Stimulated activated CD4-positive, alpha-beta T cell treated with anti-CD3 and anti-CD28 coated beads, Interleukin-12 subunit alpha, Interleukin-12 subunit beta, amount 100 ng/mL, for 24 hours (primary cell): ENCODE measurements at places on chromosomes 7 and 10.

DNA sequence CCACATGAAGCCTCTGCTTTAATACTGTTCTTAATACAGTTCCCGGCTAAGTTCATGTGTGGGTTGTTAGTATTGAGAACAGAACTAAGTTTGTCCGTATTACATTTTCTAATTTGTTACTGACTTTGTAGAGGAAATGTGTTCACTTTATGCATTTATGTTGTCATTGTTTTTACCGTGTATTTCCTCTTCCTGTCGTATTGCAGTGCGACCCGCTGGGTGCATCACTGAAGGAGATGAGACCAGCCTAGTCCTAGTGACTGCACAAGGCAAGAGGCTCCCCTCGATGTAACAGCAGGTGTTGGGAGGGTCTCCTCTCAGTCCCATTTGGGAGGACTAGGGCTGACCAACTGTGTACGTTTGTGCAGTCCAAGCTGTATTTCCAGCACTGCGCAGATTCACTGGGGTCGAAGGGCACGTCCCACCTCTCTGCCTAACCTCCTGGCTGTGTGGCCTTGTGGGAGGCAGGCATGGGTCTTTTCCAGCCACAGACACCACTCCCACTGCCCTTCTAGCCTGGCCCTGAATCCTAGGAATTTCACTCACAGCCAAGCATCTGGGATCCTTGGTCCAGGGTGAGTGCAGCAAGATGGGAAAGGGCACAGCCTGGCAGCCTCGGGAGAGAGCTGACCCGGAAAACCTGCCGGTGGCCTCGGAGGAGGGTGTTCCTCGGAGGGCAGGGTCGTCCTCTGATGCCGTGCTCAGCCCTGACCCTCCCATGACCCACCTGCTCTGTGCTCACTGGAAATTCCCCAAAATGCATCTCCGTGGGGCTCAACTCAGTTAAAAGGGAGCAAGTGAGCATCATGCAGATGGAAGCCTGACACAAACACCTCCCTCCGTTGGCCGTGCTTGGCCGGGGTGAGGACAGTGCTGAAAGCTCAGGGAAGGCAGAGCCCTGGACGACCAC, 63.9 kb upstream of the FAM20C start:
- DNase-seq, result no peak

GRCh38 chr7:91020636-91021385, 243.4 kb upstream of the FZD1 start:
- no peak for DNase-seq

DNA sequence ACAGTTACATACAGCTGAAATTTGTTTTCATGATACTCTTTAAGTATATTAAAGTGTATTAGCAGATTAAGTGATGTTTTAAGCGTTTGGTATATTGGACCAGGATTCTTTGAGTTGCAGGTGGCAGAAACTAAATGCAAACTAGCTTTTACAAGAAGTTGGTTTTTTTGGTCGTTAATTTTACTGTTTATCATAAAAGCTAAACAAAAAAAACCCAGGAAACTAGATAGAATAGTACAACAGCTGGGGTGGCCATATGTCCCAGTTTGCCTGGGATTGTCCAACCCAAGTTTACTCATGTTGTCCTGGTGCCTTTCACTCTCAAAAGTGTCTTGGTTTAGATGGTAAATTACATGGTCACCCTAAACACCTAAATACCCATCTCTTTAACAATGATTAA, 108.7 kb downstream of the PHTF2 start:
- no peak for DNase-seq

GRCh38 chr7:159119026-159119741, 25.5 kb downstream of the VIPR2 start:
- no peak for DNase-seq

- DNase-seq, result no peak
Observed at GRCh38 chr10:76657337-76658012, 980.1 kb downstream of the KCNMA1 start.

DNA sequence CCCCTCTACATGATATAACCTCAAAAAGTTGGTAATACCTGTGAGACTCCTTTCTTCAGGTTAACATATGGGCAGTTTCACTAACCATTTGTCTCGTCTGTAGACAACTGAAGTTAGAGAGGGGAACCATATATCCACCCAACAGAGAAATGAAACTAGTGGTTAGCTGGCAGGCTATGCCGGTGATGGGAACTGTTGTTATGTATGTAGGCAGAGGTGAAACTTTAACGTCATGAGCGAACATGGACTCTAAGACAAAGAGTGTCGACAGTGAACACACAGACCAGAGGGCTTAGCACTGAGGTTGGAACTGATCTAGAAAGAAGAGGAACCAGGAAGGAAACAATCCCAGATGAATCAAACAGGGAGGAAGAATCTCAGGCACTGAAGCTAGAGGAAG, 112.4 kb downstream of the ELMO1 start:
- DNase-seq, result no peak

DNA sequence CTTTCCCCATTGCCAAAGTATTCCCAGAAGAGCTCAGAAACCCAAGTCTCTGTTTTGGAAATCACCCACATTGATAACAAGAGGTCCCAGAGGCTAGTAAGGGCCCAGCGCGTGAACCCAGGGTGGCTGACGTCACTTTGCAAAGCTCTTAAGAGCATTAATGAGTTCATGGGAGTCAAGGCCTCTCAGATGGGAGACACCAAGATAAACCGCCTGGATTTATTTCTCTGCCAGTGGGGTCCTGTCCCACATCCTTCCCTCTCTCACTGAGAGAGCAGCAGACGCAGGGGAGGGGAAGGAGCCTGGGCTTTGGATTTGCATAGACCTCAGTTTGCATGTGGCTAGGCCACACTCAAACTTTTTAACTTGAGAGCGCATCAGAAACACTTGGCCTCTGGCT, 184.8 kb upstream of the PDE1C start:
- DNase-seq, result no peak

DNA sequence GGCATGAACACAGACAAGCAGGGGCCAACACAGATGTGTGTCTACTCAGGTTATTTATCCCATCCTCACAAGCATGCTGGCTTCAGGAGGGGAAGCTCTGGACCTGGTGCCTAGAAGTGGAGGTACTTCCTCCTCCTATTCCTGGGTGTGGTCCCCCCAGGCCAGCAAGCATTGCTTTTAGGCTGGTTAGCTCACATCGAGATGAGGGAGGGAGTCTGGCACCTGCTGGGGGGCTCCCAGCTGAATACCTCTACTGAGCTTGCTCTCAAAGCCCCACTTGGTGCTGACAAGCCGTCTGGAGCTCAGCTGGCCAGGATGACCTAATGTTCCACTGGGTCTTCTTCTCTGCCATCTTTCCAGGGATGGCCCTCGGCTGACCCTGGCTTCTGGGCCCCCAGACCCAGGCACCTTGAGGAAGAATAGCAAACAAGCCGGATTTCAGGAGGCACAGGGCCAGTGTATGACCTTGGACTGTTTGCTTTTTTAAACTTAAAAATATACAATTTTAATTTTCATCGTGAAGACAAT, 26.8 kb downstream of the FAM241B start:
- DNase-seq, result no peak

DNA sequence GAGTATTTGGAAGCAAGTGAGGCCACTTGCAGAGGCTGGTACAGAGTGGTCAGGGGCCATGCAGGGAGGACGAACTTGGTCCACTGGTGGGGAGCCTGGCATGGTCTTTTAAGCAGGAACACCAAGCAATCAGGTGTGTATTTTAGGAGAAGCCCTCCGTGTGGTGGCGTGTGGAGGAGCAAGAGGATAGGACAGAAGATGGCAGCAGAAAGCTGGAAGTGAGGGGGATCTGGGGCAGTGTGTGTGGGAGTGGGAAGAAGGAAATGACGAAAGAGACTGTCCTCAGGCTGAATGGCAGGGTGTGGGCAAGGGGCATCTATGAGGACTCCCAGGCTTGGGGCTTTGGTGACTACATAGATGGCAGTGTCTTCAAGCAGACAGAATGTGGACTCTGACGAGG, 51.2 kb downstream of the TEX36 start:
- DNase-seq, result no peak

DNA sequence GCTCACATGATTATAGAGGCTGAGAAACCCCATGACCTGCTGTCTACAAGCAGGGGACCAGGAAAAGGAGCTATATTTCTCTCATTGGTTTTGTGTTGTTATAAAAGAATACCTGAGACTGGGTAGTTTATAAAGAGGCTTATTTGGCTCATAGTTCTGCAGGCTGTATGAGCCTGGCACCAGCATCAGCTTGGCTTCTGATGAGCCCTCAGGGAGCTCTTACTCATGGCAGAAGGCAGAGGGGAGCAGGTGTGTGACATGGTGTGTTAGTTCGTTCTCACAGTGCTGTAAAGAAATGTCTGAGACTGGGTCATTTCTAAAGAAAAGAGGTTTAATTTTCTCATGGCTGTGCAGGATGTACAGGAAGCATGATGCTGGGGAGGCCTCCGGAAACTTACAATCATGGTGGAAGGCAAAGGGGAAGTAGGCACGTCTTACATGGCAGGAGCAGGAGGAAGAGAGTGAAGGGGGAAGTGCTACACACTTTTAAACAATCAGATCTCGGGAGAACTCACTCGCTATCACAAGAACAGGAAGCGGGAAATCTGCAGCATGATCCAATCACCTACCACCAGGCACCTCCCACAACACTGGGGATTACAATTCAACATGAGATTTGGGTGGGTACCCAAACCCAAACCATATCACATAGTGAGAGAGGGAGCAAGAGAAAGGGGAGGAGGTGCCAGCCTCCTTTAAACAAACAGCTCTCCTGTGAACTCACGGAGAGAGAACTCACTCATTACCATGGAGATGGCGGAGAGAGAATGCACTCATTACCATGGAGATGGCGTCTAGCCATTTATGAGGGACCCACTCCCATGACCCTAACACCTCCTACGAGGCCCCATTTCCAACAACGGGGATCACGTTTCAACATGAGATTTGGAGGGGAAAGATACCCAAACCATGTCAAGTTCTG, 133.4 kb downstream of the JCAD start:
- DNase-seq, result no peak

DNA sequence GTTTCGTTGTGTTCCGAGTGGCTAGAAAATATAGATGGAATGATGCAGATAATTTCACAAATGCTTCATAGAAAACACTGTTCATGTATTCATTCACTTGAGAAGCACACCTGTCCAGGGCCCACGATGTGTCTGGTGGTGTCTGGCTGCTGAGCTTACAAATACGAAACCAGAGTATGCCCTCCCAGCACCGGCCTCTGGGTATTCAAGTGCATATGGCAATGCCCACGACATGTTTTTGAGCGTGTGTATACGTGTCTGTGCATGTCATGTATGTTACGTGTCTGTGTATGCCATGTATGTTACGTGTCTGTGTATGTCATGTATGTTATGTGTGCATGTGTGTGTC, 37.9 kb downstream of the IL2RA start:
- no peak for DNase-seq

DNA sequence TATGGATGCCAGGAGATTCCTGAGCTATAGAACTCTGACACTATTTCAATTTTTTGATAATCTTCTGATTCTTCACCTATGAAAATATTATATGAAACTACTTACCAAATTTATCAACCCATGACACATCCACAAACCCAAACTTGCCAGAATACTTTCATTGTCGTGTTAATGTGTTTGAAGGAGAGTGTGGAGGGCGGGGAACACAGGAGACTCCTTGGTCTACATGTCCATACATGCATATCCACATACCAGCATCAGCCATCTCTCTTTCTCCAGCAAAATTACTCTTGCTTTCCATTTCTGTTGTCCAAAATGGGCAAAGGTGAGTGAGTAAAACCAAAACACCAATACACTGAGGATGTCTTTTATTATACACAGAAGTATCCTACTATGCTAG, 23.5 kb upstream of the BPGM start:
- no peak for DNase-seq

- DNase-seq, result no peak
Observed at GRCh38 chr10:45443101-45444009, 69.3 kb downstream of the ALOX5 start.

- DNase-seq, result no peak
Observed at GRCh38 chr7:66899552-66900280, 21.3 kb upstream of the TMEM248 start.

- no peak for DNase-seq
Observed at GRCh38 chr7:129295015-129295423, 70.2 kb downstream of the AHCYL2 start.

- no peak for DNase-seq
Observed at GRCh38 chr7:155769701-155770100, 42.6 kb downstream of the SHH start.

GRCh38 chr7:101857358-101857811, 40.0 kb downstream of the CUX1 start:
- DNase-seq, result no peak

DNA sequence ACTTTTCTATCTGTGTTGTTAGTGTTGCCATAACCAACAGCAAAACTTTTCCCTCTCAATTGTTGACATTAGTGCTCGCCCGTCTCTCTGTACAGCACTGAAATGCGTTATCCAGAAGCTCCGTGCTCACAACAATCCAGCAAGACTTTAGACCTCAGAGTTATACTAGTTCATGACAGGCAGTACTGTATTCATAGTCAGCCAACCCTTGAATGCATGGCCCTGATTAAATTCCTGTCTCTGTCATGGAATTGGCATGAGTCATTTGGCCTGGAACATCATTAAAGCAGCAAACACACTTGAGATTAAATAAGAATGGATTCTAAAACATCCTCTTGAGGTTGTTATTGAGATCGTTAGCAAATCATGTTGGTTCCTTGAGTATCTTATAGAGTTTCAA, 405.5 kb upstream of the C7orf33 start:
- no peak for DNase-seq

GRCh38 chr10:96858706-96859050, 26.6 kb downstream of the LCOR start:
- no peak for DNase-seq

DNA sequence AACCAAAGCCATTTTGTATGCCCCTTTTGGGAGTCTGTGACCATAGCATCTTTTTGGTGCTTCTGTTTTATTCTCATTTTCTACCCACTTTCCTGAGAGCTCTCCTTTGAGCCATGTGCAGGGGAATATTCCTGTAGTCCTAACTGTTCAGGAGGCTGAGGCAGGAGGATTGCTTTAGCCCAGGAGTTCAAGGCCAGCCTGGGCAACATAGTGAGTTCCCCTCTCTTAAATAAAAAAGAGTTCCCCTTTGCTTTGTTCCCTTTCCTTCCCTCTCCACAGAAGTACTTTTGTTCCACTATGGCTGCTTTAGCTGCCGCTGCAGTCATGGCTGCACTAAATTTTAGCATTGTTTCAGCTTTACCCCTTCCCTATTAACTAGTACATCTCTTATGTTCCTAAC, 85.9 kb downstream of the BTAF1 start:
- DNase-seq, result no peak

DNA sequence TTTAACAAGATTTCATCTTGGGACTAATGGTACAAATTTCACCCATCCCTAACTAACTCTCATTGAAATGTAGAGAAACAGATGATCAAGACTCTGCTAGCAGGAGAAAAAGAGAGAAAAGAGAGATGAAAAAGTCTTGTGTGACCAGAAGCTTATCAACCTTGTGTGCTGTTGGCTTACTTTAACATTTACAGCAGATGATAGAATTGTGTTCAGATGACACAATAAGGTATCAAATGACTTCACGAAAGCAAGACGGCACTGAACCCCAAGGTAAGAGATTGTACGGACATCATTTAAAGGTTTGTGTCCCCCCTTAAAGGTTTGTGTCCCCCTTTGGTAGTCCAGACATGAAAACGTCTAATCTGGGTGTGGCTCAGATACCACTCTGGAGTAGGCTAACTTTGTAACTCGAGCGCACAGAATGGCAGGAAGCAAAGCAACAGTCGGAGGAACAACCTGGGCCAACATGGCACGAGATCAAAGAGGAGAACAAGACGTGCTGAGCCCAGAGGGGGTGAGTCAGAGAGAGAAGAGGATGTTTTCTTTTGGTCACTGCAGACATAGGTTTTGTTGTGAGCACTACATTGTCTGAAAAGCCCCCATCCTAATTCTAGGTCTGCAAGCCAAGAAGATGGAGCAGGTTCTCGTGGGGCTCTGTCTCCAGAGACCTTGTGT, 10.4 kb upstream of the LMBR1 start:
- no peak for DNase-seq
